GM10248 (cell line): ENCODE measurements at places on chromosomes 2 and 18.

DNA sequence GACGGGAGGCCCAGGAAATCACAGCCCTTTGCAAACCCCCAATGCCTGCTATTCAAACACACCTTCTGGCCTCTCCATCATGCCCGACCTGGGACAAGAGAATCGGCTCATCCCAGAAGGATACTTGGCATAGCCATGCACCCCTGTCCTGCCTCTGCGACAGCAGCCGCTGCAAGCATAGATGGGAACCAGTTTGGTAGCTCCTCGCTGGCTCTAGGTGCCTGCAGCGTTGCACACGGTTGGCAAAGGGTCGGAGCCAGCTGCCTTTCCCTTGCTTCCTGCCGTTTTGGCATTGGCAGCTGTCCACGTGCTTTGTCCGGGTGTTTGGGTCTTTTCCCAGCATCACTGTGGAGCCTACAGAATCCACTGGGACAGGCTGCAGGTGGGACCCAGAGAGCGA is 76.9 kb downstream of the TWIST2 start:
- DNase-seq, result no peak

GRCh38 chr18:40473221-40474029 is 1481.6 kb upstream of the PIK3C3 start:
- no peak for DNase-seq

- DNase-seq, result no peak
Measured at GRCh38 chr18:58850786-58851469, 13.7 kb upstream of the ZNF532 start.

- DNase-seq, result no peak
Measured at GRCh38 chr2:228131833-228132232, 49.7 kb downstream of the SPHKAP start.
